Neural cell (in vitro differentiated cells): ENCODE measurements at places on chromosomes 1 and 21. TPM values are rescaled to one million over a fixed set of nuclear protein-coding genes. Genes with fewer than 3 reads are reported as not detected.

The S100A7 gene
- polyA plus RNA-seq: not detected in 2 replicates

The PROK1 gene
- polyA plus RNA-seq: 0.54 and 1.5 TPM in 2 replicates

The CYB5RL gene
- 1.6 and 2.8 TPM in 2 replicates for polyA plus RNA-seq

The NPHS2 gene
- polyA plus RNA-seq: not detected in 2 replicates

The ATAD3C gene
- not detected in 2 replicates for polyA plus RNA-seq

The FCRL6 gene
- not detected in 2 replicates for polyA plus RNA-seq
